Left ventricle myocardium superior (tissue), 1 donor: ENCODE measurements at places on chromosomes 1 and 21.

DNA sequence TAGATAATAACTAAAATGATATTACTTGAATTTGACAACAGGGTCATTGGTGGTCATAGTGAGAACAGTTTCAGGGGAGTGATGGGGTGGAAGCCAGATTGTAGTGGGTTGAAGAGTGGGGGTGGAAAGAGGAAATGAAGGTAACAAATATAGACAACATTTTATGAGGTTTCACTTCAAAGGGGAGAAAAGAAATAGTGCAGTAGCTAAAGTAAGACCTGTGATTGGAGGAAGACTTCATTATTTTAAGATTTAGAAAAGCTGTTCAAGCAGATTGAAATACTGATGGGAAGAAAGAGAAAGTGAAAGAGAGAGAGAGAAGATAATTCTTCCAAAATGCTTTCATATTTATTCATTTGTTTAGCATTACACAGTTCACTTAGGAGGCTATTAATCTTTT, 52.0 kb upstream of the KCNA3 start:
- DNase-seq, result no peak

DNA sequence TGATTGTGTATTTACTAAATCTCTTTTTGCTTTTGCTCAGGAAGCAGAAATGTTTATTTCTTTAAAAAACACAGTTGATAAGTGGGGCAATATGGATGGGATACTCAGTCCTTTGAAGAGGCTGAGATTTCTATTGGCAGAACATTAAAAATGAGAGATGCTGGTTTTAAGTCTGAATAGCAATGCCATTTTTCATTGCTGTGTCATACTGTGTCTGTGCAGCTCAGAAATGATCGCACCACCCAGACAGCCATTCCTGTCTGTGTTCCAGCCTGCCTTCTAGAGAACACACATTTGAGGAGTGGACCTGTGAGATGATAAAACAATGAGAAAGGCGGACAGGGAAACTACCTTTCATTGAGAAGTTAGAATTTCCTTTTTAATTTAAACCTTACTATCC, 231.2 kb upstream of the USP24 start:
- no peak for DNase-seq

DNA sequence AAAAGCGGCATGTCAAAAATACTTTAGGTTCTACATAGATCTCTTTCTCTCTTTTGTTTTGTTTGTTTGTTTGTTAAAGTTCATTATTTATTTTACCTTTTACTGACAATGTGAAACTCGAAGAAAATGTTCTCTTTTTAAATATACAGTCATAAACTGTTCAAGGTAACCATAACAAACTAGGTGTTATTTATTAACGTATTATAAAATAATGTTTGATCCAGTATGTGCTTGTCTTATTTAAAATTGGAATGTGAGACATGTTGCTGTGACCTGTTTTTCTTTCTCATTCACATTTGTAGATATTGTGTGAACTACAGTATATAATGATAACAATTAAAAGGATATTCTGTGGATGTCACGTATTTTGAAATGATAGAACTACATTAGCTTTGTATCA, 5.9 kb upstream of the LEPR start:
- no peak for DNase-seq

DNA sequence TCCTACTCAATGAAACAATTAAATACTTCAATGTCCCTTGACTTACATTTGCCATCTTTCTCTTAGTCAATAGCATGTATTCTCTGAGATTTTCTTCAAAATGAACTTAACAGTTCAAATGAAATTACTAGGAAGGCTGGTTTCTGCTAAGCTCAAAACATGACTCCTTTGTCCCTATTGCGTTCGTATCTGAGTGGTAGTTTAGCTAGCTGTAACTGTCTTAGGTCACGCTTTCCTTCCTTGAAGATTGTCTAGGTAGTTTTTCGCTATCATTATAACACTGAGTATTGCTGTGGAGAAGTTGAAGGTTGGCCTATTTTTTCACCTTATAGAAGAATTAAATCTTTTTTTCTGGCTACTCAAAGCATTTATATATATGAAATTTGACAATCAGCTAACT, 1535.2 kb downstream of the PLA2G4A start:
- no peak for DNase-seq

- no peak for DNase-seq
Observed at GRCh38 chr1:172909606-172910326, 141.0 kb downstream of the TNFSF18 start.

DNA sequence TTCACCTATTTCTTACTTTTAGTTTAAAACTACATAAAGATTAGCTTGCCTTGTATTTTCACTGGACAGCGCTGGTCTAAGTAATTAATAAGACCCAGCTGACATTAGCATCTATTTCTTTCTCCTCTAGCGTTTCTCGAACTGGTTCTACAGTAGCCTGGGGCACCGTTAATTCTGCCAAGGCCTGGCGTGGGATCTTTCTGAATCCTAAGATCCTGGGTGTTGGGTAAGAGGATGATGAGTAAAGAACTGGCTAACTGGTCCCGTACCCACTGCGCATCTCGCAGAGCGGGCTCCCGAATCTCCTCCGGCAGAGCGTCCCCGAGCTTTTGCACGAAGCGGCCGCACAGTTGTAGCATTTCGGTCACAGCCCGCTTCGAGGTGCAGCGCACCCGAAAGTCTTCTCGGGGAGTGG, 309 bp downstream of the NSL1 start:
- no peak for DNase-seq

GRCh38 chr1:16386454-16387113, 19.5 kb downstream of the SZRD1 start:
- DNase-seq, result peak; percentile 44

DNA sequence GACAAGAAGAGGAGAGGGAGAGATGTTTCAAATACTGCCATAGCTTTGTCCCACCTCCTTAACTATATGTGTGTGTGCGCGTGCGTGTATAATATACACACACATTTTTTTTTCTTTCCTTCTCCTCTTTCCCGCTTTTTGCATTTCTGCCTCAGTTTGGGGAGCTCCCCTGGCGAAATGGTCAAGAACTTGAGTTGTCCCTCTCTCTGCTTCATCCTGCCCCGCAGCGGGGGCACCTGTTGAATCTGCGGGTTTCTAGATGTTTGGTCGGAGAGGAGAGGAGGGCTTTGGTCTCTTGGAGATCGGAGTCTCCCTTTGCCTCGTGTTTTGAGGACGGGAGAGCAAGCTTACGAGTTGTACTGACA, 504 bp downstream of the SCCPDH start:
- no peak for DNase-seq

GRCh38 chr21:34999397-34999941, 49.6 kb downstream of the RUNX1 start:
- DNase-seq, result no peak

GRCh38 chr1:235050911-235051360, 77.7 kb downstream of the TOMM20 start:
- DNase-seq, result peak; percentile 57

DNA sequence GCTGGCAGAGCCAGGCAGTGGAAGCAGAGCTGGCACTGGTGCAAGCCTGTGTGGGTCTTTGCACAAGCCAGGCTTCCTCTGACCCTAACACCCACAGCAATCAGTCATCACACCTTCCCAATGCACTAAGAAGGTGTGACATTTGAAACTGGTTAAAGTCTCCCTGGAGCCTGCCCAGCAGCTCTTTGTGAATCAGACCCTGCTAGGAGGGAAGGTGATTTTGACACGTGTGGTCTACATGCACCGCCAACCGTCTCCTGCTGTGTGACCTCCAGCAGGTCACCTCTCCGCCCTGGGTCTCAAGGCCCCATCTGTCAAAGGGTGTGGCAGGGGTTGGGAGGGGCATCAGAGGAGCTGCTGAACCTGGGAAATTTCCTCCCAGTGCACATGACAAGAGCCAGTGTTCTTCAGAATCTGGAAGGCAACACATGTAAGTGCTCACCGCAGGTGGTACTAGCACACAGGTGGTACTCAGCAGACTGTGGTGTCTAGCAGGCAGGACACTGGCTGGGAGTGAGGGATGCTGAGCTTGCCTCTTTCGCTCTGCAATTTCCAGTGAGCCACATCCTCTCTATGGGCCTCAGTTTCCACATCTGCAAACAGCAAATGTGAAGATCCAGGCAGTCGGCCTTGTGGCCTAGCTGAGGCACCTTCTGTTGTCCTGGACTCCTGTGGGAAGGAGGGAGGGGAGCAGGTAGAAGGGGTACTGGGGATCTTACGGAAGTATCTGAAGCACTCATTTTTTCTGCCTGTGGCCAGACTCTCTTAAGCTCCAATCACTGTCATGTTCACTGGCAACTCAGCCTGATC, 123.2 kb downstream of the DMRTB1 start:
- DNase-seq, result no peak

DNA sequence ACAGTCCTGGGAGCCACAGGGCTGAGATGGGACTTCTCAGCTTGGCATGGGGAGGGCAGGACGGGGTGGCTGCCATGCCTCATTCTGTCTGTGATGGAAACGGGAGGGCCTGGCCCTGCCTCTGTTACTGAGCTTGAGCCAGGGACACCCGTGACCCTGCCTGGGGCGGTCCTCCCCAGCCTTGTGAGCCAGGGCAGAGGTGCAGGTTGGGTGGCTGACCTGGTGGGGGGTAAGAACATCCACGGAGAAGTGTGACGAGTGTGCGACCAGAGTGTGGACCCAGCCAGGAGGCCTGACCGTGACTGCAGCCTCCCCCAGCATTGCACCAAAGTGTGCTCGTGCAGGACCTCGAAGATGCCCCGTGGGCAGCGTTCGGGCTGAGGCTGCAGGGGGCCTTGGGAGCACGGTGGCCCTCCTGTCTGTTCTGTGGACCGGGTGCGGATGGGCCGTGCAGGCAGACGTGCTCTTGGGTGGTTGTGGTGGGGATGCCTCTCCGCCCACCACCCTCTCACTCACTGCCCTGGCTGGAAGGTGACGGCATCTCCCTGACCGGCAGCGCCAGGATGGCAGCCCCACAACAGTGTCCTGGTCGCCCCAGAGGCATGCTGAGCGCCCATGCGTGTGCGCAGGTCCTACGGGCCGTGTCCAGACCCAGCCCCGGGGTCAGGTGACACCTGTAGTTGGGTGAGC, 45.4 kb downstream of the SKI start:
- DNase-seq, result peak; percentile 55

DNA sequence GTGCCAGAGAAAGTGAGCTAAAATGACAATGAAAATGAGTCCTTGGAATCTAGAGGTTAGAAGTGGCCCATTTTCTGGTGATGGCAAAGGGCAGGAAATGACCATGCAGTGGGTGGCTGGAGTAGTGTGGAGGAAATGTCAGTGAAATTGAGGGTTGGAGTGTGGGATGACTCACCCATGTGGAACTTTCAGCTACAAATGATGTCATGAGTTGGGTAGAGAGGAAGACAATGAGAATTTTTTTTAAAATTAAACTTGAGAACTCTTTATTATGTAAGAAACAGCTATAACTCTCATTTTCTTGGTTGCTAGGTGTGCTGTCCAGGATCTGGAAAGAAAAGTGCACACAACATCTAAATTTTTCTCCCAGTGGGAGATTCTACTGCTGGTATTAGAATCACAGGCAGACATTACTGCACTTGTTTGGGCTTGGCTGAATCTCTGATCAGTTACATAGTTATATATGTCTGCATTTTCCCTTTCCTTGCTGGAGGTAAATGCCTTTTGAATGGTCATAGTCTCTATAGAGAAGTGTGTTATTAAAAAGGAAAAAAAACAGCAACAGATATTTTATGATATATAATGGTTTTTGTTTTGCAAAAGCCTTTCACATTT, 56.8 kb upstream of the GNG12 start:
- DNase-seq, result no peak

DNA sequence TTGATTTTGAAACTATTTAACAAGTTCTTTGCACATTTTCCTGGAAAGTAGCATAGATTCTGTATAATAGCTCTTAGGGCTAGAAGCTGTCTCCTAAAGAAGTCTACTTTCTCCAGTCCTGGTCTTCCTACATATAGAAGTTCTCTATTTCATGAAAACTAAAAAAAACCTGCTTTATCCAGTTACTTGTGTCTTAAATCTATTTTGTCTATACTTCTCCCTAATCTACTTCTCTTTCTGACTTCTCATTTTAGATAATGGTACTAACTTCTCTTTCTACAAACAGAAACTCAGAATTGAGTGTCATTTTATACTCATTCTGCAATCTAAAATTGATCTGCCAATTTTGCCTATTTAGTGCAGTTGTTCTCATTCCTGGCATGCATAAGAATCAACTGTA, 28.7 kb downstream of the PDE4B start:
- no peak for DNase-seq

DNA sequence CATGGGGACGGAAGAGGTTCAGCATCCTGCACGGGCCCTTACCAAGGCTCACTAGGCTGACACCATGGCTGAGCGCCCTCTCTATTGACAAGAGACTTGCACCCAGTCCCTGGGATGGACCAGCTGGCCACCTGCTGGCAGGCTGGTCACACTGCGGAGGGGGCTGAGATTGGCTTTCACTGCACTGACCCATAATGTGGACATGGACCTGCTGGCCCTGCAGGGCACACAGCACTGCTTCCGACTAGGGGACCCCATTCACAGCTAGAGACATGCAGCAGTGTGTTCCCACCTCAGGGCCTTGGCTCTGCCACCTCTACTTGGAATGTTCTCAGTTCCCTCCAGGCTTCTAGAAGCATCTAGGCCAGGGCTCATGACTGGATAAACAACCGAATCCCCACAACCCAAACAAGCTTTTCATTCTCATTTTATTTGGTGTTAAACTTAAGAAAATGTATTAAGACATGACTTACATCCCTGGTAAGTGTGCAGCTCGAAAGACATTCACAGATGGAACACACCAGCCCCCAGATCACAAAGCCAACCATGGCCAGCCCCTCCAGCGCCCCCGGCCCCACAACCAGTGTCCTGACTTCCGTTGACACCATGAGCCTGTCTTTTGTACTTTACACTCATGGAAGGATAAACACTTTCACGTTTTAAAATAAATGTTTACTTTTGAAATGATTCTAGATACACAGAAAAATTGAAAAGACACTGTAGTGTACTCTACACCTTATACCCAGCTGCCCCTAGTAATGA, 9.3 kb upstream of the SRARP start:
- peak; percentile 77 for DNase-seq

DNA sequence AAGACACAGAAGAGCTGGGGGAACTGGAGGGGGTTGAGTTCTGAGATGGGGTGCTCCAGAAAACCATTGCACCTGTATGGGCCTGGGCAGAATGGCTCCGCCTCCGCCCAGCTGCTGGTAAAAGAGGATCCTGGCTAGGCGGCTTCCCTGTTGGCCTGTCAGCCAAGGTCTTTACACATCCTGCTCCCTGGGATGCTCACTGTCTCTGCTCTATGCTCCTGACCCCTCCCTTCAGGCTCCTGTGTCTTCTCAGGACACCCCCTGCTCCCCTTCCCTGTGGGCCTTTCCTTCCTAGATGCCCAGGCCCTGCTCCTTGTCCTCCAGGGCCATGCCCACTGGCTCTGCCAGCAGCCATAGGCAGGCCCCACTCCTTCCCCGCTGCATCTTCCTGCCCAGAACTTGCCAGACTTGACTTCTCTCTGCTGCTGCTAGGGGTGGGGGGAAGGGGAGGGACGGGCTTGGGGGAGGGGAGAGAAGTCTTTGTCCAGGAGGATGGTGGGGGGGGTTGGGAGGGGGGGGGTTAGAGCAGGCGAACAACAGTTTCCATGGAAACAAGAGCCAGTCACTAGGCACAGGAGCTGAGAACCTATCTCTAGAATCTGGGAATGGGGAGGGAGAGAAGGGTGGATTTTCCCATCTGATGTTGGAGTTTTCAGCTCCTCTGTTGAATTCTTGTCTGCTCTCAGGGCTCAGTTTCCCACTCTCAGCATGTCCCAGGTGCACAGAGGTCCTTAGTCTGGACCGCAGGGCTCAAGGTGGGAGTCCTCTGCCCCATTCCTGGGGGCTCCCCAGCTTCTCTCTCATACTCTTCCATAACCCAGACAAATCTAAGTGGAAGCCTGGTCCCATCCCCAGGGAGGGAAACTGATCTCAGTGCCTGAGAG, 10.6 kb downstream of the CELSR2 start:
- no peak for DNase-seq
